ENCODE measurements at places on chromosomes 3 and 15.

DNA sequence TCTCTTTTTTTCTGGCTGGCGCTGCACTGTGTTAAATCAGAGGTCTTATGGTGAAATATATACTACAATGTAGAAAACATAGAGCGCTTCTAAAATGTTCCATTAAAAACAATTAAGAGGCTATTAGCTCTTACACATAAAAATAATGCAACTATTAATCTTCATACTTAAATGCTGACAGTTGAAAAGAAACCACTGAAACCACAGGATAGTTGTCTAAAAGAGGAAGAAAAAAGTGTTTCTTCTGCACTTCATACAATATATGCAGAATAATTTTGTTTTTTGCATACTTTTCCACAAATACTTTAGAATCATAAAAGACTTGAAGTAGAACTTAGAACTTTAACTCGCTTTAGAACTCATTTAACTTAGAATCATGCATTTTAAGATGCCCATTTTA is 170.5 kb downstream of the PYDC2 start:
- DNase-seq = no peak

DNA sequence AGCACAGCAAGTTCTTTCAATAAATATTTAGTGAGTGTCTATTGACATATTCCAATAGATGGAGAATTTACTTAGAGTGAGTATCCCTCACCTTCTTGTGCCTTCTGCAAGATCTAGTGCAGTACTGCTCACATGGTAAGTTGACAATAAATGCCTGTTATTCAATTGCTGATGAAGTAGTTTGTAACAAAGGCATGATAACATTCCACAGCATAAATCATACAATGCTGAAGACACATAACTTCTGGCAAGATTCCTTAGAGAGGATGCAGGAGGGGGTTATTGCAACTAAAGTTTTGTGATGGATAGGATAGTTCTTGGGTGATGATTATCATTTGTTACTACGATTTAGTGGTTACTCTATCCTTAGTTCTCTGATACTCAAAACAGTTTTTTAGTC is 112.2 kb upstream of the RBMS3 start:
- DNase-seq = no peak

- DNase-seq = no peak
Observed at GRCh38 chr15:70768257-70768883, 5.0 kb upstream of the UACA start.

DNA sequence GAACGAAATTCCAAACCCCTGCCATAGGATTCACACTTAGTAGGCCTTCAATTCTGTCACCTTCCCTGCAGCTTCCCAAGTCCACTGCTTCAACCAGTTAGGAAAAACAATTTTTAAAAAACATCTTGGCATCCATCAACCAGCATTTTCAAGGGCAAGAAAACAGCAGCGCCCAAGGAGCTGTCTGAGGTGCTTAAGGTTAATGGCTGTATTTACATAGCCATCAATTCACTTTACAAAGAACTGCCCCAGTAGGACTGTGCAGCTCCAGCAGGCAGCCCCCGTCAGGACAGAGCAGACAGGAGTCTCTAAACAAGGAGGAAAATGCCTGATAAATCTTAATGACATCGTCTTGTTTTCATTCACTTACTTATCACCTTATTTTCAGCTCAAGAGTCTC is 13.3 kb downstream of the TAFA4 start:
- no peak for DNase-seq

GRCh38 chr3:125326957-125327356 is 48.2 kb downstream of the ZNF148 start:
- no peak for DNase-seq

- no peak for DNase-seq
Observed at GRCh38 chr3:159764490-159765029, 224.1 kb upstream of the IL12A start.

DNA sequence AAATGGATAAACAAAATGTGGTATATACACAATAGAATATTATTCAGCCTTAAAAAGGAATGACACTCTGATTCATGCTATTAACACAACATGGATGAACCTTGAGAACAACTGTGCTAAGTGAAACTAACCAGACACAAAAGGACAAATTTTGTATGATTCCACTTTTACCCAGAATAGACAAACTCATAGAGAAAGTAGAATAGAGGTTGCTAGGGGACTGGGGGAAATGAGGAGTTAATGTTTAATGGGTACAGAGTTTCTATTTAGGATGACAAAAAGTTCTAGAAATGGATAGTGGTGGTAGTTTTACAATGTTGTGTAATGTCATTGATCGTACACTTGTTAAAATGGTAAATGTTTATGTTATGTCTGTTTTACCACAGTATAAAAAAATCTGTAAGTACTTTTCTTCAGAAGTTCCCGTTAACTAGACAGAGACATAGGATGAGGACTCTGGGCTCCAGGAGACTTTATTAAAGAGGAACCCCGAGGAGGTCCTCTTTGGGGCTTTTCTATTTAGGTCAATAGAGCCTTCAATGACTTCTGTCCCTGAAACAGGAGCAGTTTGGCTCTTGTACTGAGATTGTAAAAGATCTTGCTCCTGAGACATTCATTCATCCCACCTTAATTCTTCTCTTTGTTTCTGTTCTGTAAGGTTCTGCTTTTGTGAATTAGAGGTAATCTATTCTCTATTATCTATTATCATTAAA is 24.5 kb downstream of the ABHD6 start:
- no peak for DNase-seq

- DNase-seq = no peak
Observed at GRCh38 chr3:58358092-58358491, 25.4 kb downstream of the PXK start.

DNA sequence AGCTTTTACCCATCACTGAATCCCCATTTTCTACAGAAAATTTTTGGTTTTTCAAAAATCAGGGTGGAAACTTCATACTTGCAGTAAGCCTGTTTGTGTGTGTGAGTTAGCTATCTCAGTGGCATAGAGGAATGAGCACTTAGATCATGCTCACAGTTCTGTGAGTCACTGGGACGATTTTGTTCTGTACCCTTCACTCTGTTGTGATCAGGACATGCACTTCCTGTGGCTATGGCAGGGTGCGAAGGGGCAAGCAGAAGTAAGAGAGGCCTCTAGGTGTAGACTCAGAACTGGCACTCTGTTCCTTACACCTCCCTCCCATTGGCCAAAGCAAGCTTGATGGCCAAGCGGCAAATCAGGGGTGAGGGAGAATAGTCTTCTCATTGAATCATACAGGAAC is 11.6 kb downstream of the NIPA2 start:
- no peak for DNase-seq

- DNase-seq = no peak
Observed at GRCh38 chr15:70505936-70506912, 257.1 kb downstream of the UACA start.

- no peak for DNase-seq
Observed at GRCh38 chr3:51715231-51715976, 8.5 kb downstream of the GRM2 start.

GRCh38 chr3:94001191-94001590 is 21.2 kb downstream of the ARL13B start:
- no peak for DNase-seq

DNA sequence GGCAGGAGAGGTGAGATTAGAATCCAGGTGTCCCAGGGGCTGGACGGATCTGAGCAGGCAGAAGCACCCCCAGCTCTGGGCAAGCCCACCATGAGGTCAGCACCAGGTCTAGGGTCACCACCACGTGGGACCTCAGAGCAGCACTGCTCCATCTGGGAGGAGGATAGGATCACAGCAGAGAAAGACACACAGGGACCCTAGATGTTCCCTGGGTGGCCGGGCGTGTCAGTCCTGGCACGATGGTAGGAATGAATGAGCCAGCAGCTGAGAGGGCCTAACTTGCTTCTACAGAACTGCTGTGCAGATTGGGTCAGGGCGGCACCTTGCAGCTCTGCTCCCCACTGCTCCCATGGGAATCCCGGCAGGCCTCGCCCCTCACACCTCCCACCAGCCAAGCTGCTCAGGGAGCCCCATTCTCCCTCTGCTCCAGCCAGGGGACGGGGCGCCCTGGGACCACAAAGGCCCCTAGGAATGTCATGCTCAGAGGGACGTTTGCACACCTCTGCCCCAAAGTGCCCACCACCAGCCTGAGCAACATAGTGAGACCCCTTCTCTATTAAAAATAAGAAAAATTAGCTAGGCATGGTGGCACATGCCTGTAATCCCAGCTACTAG is 66.3 kb downstream of the ZNF445 start:
- no peak for DNase-seq

- no peak for DNase-seq
Observed at GRCh38 chr3:119586733-119587172, 7.5 kb downstream of the ADPRH start.

- no peak for DNase-seq
Observed at GRCh38 chr15:72011302-72011942, 106.5 kb downstream of the MYO9A start.

- DNase-seq = no peak
Observed at GRCh38 chr15:69320977-69321554, 22.4 kb downstream of the PAQR5 start.

DNA sequence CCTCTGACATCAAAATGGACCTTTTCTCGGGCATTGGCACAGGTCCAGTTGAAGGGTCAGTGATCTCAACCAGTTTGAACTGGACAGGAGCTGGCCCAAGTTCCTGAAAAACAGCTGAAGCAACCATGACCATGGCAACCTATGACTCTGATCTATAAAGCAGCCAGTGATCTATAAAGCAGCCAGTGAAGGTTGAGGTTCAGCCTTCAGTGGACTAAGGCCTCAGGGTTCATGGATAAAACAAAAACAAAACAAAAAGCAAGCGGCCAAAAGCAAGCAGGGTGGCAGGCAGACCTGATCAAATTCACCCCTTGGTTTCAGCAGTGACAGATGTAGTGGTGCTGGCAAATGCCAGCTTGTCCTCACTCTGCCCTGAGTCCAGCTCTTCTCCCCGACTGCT is 10.0 kb upstream of the CHRNB4 start:
- no peak for DNase-seq

DNA sequence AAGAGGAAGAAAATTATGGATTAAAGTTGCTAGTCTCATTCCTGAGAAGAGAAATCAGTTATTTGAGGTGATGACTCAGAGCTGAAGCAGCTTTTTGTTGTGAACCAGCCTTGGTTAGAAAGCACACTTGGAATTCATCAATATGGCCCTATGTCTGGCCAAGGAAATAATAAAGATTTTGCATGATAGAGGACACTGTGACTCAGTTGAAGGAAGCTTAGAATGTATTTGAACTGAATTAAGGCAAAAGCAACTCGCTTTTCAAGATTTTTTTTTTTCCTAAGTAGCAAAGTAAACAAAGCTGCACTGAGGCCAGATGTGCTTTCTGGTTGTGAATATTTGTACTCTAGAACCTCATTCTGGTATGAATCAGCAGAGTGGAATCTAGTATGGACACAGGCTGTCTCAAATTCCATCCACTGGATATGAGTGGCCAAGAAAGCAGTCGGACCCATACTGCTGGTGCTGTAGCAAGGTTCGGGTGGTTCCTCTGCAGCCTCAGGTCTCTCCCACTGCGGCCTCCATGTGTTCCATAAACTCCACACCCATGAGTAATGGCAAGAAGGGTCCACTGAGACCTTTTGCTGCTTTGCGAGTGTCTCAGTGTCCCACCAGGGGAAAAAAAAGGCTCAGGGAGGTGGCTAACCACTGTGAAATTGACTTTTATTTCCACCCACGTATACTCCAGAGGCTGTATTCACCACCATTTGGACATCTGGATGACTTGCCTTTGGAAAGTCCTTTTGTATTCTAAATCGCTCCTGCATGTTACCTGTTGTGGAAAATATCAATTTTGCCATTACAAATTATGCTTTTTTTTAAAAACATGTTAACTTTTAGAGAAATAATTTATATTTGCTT is 53.1 kb downstream of the TGFBR2 start:
- no peak for DNase-seq

GRCh38 chr15:51121118-51121517 is 26.4 kb upstream of the TNFAIP8L3 start:
- no peak for DNase-seq

GRCh38 chr3:71987828-71988227 is 202.9 kb upstream of the PROK2 start:
- no peak for DNase-seq

GRCh38 chr3:45667569-45667934 is 21.6 kb upstream of the SACM1L start:
- DNase-seq = no peak

DNA sequence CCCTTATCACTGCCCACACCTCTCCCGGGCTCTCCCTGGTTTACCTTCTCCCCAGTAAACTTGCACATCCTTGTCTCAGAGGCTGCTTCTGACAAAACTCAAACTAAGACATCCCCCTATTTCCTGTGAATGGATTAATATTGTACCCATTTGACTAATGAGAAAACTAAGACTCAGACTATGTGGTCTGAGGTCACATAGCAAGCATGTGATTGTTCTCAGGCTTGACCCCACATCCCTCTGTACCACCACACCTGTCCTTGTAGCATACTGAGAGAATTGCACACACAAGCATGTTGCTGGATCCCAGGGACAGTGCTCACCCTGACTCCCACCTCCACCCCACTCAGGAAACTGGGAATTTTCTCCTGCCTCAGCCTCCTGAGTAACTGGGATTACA is 90.7 kb upstream of the HES1 start:
- DNase-seq = no peak

DNA sequence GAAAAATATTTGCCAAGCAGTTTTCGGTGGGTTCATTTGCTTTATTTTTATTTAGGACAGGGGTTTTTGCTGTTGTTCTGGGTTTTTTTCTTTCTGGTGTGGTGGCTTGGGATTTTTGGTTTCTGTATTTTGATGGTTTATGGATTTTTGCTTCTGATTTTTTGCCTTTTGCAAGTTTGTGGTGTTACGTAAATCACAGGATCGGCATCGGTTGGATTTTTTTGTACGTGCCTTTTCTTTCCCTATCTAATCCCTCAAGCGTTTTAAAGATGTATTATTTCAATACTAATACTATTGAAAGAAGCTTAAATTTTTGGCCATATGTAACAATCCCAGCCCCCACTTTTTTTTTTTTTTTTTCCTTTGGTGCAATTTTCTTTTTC is 782 bp upstream of the BCL6 start:
- no peak for DNase-seq

- no peak for DNase-seq
Observed at GRCh38 chr15:29207758-29208108, 61.9 kb downstream of the NSMCE3 start.

DNA sequence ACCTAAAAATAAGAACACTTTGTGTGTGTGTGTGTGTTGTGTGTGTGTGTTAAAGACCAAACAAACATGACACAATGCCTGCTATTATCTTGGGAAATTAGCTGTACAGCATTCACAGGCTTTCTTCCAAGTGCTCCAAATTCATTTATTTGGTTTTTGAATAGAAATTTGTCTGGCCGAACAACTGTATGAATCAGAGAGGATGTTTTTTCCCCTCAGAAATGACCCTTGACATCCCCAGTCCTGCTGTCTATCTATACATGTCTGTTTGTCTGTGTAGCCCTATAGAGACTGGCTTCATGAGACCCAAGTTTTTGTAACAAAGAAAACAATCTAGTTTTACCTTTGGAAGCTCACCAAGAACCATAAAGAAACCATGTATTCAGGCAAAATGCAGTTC is 549.8 kb downstream of the NSUN3 start:
- no peak for DNase-seq

- DNase-seq = no peak
Observed at GRCh38 chr15:37045859-37046740, 54.2 kb downstream of the MEIS2 start.

GRCh38 chr15:69669446-69669845 is 216.8 kb downstream of the RPLP1 start:
- no peak for DNase-seq

GRCh38 chr3:37457378-37458065 is 283.1 kb upstream of the LRRFIP2 start:
- no peak for DNase-seq
